ELF-1 (cell line): ENCODE measurements at places on chromosomes 6 and 20.
A peak's percentile ranks its signal among the peaks of the same experiment; 100 is the strongest.

GRCh38 chr6:61809004-61809595 is 476.9 kb downstream of the KHDRBS2 start:
- DNase-seq: no peak

DNA sequence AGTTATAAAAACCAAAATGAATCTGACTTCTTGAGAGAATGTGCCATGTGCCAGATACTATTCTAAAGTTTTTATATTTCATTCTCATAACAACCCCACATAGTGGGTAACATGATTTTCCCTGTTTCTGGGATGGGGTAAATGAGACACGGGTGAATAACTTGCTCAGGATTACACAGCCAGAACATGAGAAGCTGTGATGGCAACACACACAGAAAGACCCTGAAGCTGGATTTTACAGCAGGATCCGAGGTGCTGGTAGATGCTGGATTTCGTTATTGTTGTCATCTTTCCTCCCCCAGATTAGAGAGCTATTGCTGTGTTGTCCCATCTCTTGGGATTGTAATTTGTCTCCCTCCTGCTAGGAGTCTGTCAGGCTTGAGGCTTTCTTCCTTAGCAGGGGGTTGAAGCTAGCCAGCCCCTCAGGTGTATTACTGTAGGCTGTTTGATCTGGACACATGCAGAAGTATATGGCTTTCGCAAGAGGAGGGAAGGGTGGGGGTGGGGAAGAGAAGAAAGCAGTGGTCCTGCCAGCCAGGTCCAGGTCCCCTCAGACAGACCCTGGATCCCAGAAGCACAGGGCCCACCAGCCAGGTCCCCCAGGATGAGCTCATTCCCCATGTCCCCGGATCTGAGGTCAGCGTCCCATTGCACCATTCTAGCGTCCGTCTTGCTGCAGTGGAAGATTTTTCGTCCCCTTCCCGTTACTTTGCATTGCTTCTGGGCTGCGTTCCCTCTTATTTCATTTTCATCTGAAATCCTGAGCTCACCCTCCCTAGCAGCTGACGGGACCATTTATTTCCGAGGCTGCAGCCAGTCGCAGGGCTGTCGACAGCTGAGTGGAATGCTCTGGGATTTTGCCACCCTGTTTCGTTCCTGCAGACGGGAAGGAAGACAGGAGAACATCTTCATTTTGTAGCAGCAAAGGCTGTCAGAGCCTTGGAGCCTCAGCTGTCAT is 7.3 kb upstream of the KCNG1 start:
- DNase-seq: no peak

GRCh38 chr20:37404461-37404890 is 58.5 kb downstream of the SRC start:
- DNase-seq: no peak

DNA sequence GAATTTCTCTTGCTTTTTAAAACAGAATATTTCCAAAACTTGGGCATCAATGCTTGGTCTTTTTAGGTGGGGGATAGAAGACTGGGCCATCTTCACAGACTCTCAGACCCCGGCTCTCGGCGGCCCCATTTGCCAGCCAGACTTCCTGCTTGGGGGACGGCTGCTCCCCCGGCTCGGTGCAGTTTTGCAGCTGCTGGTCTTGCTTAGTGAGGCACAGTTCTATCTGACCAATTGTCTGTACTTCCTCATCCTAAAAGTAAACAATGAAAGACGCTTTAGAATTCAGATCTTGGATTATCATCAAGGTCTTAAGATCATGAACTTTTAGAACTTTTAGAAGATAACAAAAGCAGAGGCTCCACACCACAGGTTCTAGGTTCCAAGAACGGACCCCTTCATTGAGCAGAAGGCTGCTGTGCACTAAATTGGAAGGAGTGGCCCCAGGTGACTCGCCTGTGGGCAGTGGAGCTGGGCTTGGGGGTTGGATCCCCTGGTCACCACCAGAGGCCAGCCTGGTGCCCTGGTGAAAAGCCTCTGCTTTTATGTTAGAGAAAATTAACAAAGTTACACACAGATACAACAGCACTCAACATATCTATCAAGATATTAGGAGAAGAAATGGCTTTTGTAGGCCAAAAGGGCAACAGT is 26.7 kb downstream of the RNASET2 start:
- DNase-seq: no peak

- DNase-seq: peak; percentile 54
Measured at GRCh38 chr6:167840526-167841179, 13.9 kb downstream of the AFDN start.

GRCh38 chr6:32234934-32235333 is 11.1 kb upstream of the NOTCH4 start:
- DNase-seq: no peak

GRCh38 chr6:63197741-63198140 is 13.5 kb upstream of the FKBP1C start:
- DNase-seq: no peak

GRCh38 chr6:129022011-129022553 is 139.1 kb downstream of the LAMA2 start:
- no peak for DNase-seq

GRCh38 chr6:119830494-119831295 is 481.1 kb upstream of the MAN1A1 start:
- peak; percentile 37 for DNase-seq

- no peak for DNase-seq
Measured at GRCh38 chr20:44810061-44810390, 320 bp downstream of the RIMS4 start.

DNA sequence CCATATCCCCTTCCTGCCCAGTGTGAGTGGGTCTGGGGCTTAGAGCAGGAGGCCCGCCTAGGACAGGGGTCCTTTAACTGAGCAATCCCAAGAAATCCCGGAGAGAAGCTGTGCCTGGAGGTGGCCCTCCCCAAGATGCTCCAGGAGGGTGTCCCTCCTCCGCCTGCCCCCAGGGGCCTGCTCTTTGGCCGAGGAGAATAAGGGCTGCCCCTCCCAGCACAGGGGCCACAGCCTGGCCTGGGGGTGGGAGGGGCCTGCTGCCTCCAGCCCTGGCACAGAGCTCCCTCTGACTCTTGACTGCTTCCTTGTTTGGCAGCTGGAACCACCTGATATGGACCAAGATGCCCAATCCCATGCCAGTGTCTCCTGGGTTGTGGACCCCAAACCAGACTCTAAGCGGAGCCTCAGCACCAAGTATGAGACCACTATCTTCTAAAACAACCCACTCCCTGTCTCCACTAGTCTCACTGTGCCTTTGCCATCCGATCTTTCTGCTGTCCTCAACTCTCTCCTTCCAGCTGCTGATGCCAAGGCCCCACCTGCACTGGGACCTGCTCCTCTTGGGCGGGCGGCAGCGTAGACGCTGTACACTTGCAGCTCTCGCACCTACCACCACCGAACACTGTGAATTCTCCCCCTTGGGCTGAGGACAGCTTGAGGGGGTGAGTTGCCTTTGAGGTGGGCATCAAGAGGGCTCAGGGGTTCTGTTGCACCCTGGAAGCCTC is 54.3 kb downstream of the TCP11 start:
- no peak for DNase-seq

GRCh38 chr20:40856653-40857052 is 167.6 kb upstream of the MAFB start:
- no peak for DNase-seq

DNA sequence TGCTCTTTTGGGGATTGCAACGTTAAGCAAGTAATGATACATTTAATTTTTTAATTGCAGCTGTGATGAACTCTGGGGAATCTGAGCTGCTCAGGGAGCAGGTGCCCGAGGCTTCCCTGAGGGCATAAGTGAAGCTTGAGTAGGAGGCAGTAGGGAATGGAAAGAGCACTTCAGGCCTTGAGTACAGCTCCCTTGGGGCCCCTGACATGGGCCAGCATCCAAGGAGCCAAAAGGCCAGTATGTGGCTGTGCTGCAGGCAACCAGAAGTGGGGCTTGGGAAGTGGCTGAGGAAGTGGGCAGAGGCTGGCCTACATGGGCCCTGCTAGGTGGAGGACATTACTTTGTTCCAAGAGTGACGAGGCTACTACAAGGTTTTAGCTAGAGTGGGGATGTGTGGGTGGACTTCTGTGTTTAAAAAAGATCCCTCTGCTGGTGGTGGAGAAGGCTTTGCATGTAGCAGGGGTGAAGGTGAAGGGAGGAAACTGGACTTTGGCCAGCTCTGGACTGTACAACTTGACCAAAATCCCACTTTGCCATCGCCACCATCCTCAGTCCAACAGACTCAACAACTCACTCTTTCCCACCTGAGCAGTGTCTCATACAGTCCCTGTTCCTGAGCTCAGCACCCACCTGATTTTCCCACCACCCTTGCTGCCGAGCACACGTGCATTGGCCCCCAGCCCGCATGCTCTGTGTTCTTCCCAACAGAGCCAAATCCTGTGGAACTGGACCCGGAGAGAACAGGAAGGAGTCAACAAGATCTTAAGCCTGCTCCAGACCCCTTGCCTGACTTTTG is 10.9 kb upstream of the ZNF831 start:
- no peak for DNase-seq

DNA sequence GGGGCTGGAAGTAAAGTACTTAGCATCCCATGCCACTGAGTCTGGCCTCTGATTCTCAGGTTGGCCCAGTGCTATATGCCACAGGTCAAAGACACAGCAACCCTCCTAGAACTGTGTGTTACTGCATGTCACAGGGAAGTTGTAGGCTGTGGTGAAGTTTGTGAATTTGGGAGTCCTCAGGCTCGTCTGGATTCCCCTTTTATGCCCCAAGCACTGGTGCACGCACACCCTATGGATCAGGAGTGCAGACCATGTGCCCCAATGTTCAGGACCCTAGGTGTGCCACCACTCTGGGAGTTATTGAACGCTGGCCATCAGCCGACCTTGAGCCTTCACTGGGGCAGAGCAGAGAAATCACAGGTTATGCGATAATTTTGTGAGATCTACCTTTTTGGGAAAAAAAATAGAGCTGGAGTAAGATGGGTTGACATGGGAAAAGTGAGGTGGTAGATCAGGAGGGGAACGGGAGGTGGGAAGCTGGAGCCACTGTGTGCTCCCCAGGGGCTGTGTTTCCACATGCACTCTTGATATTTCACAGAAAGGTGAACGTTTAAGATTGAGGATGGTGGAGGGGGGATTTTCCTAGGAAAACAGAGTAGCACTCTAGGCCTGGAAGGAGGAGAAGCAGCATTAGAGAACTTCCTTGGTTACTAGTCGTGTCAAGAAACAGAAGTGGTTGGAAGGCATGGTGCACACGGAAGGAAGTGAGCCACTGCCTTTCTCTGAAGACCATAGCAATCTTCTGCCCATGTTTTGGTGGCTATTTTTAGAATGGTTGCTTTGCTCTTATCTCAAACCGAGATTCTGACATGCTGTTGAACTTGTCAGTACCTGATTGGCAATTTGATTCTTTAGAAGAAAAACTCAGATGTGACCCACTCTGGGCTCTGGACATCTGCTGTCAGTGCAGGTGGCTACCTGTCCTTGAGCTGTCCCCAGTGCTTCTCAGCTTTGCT is 44.1 kb downstream of the DUSP22 start:
- DNase-seq: no peak

DNA sequence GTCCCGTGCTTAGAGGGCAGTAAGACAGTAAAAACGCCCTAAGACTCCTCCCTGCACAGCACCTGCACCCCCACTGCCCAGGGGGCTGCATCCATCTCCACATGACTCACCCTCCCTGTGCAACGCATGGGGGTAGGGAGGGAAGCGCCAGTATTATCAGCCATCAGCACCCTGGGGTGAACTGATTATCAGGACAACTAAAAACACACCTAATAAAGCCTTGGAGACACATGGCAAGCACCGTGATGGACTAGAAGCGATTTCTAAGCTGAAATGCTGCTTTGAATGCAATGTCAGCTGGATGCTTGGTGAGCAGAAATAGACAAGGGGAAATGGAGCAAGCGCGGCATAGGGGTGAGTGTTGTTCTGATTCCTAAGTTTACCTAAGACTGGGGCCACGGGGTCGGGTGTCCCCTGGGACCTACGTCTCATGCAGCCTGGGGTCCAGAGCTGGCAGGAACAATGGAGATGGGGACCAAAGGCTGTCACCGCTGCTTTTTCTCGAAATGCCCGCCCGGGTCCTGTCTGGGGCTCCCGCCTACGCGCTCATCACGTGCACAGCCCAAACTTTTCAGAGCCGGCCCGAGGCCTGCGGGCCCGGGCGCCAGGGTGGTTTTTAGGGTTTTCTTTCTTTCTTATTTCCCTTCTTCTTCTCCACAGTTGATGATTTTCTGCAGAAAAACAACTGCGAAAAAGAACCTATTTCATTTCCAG is 702 bp upstream of the TNFAIP3 start:
- peak; percentile 79 for DNase-seq

- no peak for DNase-seq
Measured at GRCh38 chr20:38875175-38875993, 50.8 kb upstream of the FAM83D start.

GRCh38 chr20:4936851-4937406 is 64.4 kb downstream of the SLC23A2 start:
- no peak for DNase-seq

DNA sequence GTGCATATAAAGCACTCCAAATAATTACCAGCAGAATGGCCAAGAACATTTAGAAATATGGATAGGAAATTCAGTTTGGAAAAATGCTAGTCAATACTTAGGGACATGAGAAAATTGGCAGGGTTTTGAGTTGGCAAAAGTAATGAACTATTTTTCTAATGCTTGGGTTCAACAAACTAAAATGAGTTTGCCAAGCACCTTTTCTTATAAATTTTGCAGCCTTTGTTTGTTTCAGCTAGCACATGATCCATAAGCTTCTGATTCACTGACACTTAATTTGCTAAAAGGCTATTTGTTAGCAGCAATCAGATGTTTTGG is 324.8 kb downstream of the QKI start:
- no peak for DNase-seq

- DNase-seq: no peak
Measured at GRCh38 chr6:157693867-157694266, 129.2 kb upstream of the SNX9 start.

- DNase-seq: no peak
Measured at GRCh38 chr6:158361068-158361467, 48.8 kb downstream of the TULP4 start.

DNA sequence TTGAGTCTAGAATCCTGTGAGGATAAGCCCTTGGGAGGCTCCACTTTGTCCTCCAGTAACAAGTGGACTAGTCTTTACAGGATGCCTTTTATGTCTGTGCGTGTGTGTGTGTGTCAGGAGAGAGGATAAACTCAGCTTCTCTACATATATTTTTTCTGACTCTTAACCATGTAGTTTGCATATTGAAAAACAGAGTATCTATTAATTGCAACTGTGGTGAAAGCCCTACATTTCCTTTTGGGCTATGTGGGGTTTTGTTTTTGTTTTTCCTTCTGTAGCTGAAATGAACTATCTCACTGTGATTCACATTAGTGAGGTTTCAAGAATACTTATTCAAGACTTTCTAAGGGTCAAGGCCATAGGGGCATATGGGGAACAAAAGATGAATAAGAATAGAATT is 17.7 kb downstream of the TPBG start:
- no peak for DNase-seq

GRCh38 chr20:5171064-5171789 is 44.4 kb downstream of the CDS2 start:
- peak; percentile 36 for DNase-seq
